CD8-positive, alpha-beta T cell (primary cell): ENCODE measurements at places on chromosomes 12 and 14.

DNA sequence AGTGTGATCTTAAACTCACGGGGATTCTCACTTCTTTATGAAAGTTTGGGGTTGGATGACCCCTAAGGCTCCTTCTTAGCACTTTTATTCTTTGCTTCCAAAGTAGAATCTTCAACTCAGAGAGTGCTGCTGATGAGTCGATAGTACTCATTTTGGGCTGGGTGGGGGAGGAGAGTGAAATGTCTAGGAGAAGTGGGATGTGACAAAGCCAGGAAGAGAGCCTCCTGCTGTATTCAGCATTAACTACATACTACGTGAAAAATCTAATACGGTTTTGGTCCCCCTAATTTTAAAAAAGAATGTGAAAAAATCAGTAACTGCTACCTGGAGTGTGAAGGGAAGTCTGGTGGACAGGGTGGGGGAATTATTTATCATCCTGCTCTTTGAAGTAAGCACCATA, 148.3 kb downstream of the SAMD4A start:
- no peak for DNase-seq

- no peak for DNase-seq
These were observed 1.9 kb downstream of the TOGARAM1 start for GRCh38 chr14:44963775-44964380.

DNA sequence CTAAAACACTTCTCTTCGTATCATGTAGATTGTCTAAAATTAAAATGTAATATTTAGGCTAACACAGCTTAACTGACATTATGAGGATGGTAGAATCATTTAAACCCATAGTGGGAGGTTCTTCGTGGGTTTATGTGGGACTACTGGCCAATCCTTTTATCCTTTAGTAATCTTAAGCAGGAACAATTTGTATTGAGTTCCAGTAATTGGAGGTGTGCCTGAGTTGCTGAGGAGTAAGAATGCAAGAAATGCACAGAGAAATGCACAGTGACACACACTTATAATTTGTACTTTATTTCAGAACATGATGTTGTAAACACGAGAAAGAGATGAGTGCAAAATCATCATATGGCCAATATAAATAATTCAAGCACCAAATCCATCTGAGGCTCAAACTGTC, 22.3 kb downstream of the OTOGL start:
- DNase-seq, result no peak

GRCh38 chr14:94474581-94475031, 1.4 kb downstream of the SERPINA9 start:
- DNase-seq, result no peak

DNA sequence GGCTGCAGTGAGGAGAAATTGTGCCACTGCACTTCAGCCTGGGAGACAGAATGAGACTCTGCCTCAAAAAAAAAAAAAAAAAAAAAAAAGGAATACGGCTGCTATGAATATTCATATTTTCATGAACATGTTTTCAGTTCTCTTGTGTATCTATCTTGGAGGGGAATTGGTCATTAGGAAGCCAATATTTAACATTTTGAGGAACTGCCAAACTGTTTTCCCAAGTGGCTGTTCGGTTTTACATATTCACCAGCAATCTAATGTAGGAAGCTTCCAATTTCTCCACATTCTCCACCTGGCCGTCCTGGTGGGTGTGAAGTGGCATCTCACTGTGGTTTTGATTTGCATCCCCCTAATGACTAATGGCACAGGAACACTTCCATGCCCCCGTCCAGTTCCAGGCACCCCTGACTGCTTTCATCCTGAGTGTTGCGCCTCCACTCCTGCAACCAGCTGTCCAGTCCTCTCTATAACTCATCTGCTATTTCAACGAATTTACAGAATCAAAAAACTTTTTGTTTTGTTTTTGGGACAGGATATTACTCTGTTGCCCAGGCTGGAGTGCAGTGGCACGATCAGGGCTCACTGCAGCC, 5.7 kb downstream of the STXBP6 start:
- DNase-seq, result no peak

GRCh38 chr14:75198291-75198933, 22.0 kb upstream of the TMED10 start:
- no peak for DNase-seq

DNA sequence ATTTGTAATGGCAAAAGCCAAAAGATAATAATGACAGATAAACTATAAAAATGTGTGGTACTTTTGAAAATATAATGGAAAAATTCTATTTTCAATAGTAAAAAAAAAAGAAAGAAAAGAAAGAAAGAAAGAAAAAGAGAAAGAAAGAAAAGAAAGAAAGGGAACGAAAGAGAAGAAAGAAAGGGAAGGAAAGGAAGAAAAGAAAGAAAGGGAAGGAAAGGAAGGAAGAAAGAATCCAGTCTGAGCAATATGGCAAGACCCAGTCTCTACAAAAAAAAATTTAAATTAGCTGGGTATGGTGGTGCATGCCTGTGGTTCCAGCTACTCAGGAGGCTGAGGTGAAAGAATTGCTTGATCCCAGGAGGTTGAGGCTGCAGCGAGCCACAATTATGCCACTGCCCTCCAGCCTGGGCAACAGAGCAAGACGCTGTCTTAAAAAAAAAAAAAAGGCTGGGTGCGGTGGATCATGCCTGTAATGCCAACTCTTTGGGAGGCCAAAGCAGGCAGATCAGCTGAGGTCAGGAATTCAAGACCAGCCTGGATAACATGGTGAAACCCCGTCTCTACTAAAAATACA, 38.4 kb downstream of the EAPP start:
- DNase-seq, result no peak

- no peak for DNase-seq
These were observed 1.2 kb upstream of the AMIGO2 start for GRCh38 chr12:47080725-47081502.

- peak; percentile 83 for DNase-seq
These were observed 235 bp downstream of the RAB2B start for GRCh38 chr14:21476523-21476924.

DNA sequence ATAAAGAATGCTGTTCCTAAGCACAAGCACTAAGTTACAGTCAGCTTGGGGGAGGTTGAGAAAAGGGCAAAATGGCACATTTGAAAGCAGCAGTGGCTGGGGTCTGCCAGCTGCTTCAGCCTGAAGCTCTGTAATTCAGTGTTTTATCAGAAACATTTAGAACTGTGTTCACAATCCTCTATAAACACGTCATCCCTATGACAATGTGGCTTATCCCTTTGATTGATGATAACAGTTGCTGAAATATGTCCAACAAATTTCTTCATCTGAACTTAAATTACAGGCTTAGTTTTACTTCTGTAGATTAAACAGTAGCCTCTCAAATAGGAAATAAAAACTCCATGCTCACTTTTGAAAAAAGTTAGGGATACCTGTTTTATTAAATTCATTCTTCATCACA, 108.8 kb downstream of the VEZT start:
- no peak for DNase-seq

DNA sequence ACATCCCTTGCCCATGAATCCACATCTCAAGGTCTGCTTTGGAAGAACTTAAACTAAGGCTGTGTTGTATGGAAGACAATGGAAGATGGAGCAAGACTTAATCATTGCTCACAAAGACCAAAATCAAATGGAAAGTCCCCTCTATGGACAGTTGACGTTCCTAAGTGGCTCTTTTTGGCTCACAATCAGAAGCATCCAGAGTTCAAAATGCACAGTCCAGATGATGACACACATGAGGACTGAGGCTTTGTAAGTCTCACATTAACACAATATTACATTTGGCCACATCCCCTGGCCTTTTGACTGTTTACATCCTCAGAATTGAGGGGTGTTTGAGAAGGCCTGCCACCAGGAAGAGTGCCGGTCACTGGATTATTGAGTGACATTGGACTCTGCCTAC, 122.3 kb upstream of the CPM start:
- no peak for DNase-seq

GRCh38 chr14:95196268-95196667, 38.9 kb upstream of the DICER1 start:
- DNase-seq, result peak; percentile 28

- no peak for DNase-seq
These were observed 106.4 kb downstream of the EPS8 start for GRCh38 chr12:15682826-15683225.

DNA sequence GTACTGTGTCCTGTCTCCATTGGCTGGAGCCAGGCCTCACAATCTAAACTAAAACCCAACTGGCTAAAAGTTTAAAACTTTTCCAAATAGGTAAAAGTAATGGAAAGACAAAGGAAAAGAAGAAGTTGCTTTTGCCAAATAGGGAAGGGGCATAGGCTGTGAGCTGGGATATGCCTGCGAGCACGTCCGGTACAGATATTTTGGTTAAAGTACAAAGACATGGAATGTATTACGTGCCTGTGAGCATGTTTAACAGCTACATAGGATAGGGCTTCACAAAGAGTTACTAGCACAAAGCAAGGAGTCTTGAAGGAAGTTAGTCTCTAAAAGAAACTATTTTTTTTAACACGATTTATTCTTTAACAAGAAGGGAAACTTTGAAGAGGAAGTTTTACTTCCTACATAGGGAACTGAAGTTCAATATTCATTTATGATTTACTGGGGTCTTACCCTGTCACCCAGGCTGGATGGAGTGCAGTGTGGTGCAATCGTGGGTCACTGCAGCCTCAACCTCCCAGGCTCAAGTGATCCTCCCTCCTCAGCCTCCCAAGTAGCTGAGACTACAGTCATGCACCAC, 41.9 kb upstream of the INF2 start:
- DNase-seq, result no peak

- DNase-seq, result no peak
These were observed 13.8 kb downstream of the TAOK3 start for GRCh38 chr12:118358612-118359540.

- DNase-seq, result no peak
These were observed 27.5 kb downstream of the MGAT4C start for GRCh38 chr12:86228656-86229055.

DNA sequence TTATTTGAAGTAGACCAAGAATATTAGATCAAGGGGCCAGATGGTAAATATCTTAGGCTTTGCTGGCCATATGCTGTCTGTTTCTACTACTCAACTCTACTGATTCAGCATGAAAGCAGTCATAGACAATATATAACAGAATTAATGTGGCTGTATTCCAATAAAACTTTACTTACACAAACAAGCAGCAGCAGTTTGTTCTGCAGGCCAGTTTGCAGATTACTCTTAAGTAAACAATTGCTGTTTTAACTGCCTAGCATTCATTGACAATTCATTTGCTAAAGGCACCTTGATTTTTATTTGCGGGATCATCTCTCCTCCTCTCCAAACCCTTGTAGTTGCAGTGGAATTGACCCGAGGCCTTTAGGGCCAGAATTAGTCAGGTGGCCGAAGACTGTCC, 94.1 kb upstream of the GARIN6 start:
- no peak for DNase-seq

DNA sequence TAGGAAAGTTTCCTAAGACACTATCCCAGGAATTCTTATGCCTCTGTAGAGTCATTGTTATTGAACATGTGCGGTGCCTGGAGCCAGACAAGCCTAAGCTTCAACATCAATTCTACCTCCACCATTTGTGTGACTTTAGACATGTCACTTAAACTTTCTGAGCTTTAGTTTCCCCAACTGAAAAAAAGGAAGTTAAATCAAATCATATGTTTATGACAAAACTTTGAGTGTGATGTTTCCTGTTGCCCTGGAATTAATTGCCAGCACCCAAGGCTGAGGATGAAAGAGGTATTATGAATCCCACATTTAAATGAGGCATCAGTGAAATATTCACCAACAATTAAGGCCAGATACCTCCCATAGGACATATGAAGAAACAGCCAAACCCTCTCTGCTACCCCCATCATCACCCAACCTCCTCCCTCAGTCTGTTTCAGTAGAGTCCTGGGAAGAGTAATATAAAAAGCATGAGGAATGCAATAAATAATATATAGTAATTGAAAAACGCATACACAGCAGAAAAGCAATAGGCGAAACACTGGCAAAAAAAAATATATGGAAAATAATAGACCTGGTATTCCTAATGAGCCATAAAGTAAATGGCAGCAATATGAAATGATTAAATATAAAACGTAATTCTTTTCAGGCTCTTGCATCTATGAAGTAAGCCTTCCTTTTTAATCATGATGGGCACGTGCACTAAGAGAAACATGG, 182.0 kb upstream of the DCN start:
- DNase-seq, result no peak

DNA sequence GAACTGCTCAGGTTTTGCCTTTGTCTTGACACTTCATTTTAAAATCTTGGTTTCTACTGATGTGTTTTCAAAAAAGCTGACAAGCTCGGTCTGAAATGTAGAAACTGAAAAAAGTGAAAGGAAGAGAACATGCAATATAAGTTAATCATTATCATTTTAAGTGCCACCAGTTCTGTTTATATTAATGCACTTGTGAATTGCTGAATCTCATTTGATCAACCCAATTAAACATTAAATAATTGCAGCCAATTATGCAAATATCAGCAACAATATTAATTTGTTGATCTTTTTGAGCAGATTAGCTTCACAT, 133.8 kb downstream of the BCAT1 start:
- no peak for DNase-seq

DNA sequence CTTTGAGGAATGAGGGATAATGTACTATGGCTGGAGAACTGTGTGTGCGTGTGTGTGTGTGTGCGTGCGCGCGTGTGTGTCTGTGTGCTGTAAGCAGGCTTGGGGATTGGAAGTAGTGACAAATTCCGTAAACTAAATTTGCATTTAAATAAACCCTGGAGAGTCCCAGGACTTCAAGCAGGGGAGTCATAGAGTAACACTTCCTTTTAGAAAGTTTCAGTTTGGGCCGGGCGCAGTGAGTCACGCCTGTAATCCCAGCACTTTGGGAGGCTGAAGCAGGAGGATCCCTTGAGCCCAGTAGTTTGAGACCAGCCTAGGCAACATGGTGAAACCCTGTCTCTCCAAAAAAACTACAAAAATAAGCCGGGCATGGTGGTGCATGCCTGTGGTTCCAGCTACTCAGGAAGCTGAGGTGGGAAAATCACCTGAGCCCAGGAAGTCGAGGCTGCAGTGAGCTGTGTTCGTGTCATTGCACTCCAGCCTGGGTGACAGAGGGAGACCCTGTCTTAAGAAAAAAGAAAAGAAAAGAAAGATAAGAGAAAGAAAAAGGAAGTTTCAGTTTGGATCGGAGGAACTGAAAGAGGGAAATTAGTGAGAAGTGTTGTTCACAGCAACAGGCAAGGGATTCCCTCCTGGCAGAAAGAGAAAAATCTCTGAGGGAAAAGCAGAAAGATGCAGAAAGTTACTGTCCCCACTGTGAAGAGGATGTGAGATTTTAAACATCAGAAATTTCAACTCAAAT, 222.7 kb upstream of the SOX5 start:
- no peak for DNase-seq

DNA sequence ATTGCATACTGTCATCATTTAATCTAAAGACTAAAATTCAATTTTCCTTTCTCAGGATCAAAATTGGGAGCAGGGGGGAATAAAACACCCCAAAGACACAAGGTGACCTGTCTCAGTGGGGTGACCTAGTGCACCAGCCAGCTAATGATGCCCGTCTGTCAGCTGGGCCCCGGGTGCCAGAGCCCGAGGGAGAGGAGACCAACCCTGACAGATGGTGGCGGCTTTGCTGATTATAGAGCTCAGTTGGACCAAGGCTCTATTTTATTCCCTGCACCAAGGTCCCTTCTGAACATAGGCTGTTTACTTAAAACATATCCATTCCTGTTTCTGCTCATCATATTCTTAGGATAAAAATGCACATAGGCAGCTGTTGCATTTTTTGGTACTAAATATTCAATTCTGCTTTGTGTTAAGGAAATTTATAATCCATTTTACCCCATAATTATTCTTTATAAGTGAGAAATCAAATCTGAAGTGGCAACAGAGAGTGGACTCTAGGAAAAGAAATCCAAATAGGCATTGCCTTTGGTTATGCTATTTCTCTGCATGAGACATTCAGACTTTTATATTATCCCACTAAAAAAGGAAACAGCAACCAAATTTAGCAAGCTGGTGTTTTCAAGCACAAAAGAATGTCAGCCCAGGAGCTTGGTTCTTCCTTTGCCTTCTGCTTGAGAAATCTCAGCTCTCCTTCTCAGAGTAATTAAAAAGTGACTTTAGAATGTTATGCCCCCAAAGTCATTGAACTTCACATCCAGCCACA, 96.8 kb upstream of the IFNG-AS1 start:
- no peak for DNase-seq
